T-cell (primary cell): ENCODE measurements at places on chromosomes 1 and 21.

GRCh38 chr1:156945881-156946661, 25.6 kb downstream of the LRRC71 start:
- no peak for DNase-seq

GRCh38 chr1:145855426-145855948, 3.4 kb downstream of the PIAS3 start:
- no peak for DNase-seq

- DNase-seq, result no peak
These were observed 23.3 kb downstream of the HSPG2 start for GRCh38 chr1:21913763-21914162.

DNA sequence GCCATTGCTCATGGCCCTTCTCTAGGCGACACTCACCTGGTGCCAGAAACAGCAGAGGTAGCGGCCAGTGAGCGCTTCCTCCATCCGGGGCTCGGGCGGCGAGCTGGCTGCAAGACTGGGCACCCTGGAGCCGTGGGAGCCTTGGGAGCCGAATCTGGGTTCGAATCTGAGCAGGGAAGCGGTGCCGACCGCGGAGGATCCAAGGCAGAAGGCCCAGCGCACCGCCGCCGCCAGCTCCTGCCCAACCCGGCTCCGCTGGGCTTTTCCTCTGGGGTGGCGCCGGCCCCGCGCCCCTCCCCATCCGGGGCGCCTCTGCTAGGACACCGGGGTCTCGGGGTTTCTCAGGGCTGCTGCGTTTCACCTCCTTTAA, 1.7 kb upstream of the PRDM16 start:
- DNase-seq, result no peak

- DNase-seq, result no peak
These were observed 779 bp downstream of the BEND5 start for GRCh38 chr1:48775831-48776392.

GRCh38 chr1:11518016-11518701, 39.2 kb downstream of the DISP3 start:
- DNase-seq, result no peak
